H4 (cell line): ENCODE measurements at places on chromosomes 13 and 19.

DNA sequence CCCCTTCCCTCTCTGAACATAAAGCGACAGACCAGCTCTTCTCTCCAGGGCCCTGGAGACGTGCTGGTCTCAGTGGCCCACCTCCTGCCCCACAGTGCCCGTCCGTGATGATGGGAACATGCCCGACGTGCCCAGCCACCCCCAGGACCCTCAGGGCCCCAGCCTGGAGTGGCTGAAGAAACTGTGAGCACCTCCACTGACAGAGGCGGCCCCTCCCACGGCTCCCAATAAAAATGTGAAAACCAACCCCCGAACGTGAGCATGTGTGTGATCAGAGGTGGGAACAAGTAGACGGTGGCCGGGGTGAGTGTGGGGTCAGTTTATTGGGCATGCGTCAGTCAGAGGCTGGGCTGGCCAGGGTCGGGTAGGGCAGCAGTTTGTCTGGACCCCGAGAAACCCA lies 4.1 kb downstream of the NDUFA3 start:
- DNase-seq: no peak

DNA sequence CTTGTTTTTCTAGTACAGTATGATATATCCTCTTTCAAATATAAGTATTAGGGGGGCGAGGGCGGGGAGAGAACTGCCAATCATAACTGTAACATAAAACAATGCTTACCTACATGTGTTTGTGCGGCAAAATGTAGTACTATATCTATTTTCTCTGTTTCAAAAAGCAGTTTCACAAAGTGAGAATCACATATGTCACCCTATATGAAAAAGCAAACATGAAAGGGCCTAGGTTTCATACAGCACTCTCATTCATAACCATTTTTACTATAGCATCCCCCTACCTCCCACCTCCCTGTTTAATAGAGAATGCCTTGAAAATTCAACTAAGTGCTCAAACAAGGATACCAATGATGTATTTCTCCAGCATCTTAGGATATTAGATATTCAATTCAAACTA lies 5.2 kb downstream of the TGDS start:
- DNase-seq: no peak

- peak; percentile 5 for DNase-seq
These were observed 127.2 kb upstream of the UBL3 start for GRCh38 chr13:29977476-29978120.

- DNase-seq: no peak
These were observed 5.2 kb downstream of the DAND5 start for GRCh38 chr19:12974301-12975220.

GRCh38 chr13:36445278-36445677 lies 13.0 kb downstream of the CCNA1 start:
- no peak for DNase-seq

GRCh38 chr13:98175823-98176222 lies 1.2 kb downstream of the RNF113B start:
- DNase-seq: no peak

GRCh38 chr19:28351761-28352160 lies 861.2 kb downstream of the UQCRFS1 start:
- no peak for DNase-seq

DNA sequence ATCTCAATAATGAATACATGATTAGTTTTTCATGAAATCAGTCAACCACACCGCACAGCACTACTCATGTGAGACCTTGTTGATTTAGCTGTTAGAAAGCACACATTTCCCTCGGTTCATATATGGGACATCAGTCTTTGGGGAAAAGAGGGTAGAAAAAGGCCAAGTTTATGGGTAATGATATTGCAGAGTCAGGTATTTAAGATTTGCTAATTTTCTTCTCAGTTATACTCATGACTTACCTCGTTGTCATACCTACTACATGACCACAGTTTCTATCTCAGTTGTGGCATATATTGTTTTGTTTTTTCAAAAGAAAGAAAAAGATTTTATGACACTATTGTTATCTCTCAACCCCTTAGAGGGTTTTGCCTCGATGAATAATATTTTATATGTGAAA lies 165.6 kb downstream of the POU4F1 start:
- DNase-seq: no peak

- DNase-seq: no peak
These were observed 82.7 kb downstream of the ATP11A start for GRCh38 chr13:112772539-112772909.

DNA sequence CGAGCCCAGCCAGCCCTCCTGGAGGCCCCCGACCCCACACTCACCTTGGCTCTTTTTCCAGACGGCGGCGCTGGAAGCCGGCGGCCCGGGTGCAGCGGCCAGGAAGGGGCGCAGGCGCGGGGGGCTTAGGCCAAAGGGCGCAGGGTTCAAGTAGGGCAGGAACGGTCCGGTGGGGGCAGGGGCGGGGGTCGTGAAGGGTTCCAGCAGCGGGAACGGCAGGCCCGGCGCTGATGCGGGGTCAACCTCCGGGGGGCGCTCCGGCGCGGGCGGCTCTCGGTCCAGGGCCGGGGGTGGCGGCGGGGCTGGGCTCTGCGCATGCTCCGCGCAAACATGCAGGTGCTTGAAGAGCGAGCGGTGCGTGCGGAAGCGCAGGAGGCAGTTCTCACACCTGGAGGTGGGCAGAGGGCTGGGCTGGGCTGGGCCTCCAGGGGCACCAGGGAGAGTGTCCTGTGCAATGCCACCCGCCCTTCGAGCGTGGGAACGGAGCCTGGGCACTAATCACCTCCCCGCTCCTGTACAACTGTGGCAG lies 2.3 kb downstream of the ZNF414 start:
- DNase-seq: no peak

- peak; percentile 48 for DNase-seq
These were observed 214.7 kb downstream of the VWA8 start for GRCh38 chr13:41746259-41746658.
